ENCODE measurements at places on chromosomes 3 and 15.

GRCh38 chr3:113002679-113003078 is 11.9 kb downstream of the GTPBP8 start:
- no peak for DNase-seq

- no peak for DNase-seq
Observed at GRCh38 chr3:22898558-22898957, 304.6 kb upstream of the UBE2E2 start.

- no peak for DNase-seq
Observed at GRCh38 chr15:70054366-70054765, 43.4 kb downstream of the TLE3 start.

- DNase-seq: no peak
Observed at GRCh38 chr3:124686028-124686670, 44.1 kb upstream of the UMPS start.

DNA sequence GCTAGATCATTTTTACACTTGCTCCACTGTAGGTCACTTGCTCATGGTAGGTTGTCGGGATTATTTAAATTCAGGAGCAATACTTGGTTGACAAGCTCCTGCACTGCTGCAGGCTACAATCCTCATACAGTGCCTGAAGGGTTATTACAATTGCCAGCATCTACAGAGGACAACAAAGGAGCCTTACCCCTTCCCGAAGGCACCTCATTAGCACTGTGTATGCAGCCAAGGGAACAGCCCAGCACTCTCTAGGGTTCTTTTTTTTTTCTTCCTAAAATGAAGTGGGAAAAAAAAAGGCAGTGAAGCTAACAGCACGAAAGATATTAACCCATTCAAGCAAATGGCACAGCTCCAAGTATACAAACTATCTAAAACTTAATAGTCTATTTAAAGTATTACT is 142.7 kb downstream of the ULK4 start:
- no peak for DNase-seq

DNA sequence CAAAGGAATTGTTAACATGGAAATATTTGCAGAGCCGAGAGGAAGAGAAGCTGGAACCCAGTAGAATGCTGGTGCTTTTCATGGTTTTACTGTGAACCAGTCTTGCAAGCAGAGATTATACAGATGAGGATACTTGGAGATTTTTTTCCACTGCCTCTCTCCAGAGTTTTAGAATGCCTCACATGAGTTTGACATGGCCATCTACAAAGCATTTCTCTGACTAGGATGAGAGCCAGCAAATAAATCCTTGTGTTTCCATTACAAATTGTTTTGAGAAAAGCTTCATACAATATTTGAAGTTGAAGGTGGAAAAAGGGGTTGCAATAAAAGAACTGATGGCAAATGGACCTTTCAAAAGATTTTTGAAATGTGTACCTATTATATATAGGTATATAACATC is 45.0 kb upstream of the GAP43 start:
- DNase-seq: no peak

GRCh38 chr3:30198162-30198561 is 408.2 kb upstream of the TGFBR2 start:
- DNase-seq: no peak

GRCh38 chr15:24269166-24269571 is 406.4 kb upstream of the NPAP1 start:
- no peak for DNase-seq
